Mammary microvascular endothelial cell (primary cell): ENCODE measurements at places on chromosomes 2 and 18. TPM values are rescaled to one million over a fixed set of nuclear protein-coding genes. Genes with fewer than 3 reads are reported as not detected.

KIAA2012 gene
- not detected in 2 replicates for total RNA-seq

MAPRE3 gene
- total RNA-seq: 1.2 and 1.4 TPM in 2 replicates

FHOD3 gene
- 0.05 TPM in 1 of 2 replicates, not detected in the other for total RNA-seq

NOL4 gene
- total RNA-seq: not detected in 2 replicates

PAX3 gene
- not detected in 2 replicates for total RNA-seq

MGAT4A gene
- total RNA-seq: 49.2 and 68.6 TPM in 2 replicates

UXS1 gene
- 29.0 and 47.8 TPM in 2 replicates for total RNA-seq

C1GALT1C1L gene
- not detected in 2 replicates for total RNA-seq

SNED1 gene
- total RNA-seq: 3.8 and 4.3 TPM in 2 replicates

ANKRD62 gene
- total RNA-seq: not detected in 2 replicates

ASXL3 gene
- not detected in 2 replicates for total RNA-seq

CYRIA gene
- total RNA-seq: 7.5 and 10.2 TPM in 2 replicates

PTPRN gene
- total RNA-seq: not detected in 2 replicates

AQP12B gene
- not detected in 2 replicates for total RNA-seq

TTN gene
- 0.79 and 4.7 TPM in 2 replicates for total RNA-seq

RAD51AP2 gene
- not detected in 2 replicates for total RNA-seq

ACVR1C gene
- total RNA-seq: not detected in 2 replicates

ANKRD29 gene
- 1.5 and 2.2 TPM in 2 replicates for total RNA-seq

RNF152 gene
- total RNA-seq: 5.9 TPM in 2 replicates

LRATD1 gene
- total RNA-seq: 2.3 and 3.8 TPM in 2 replicates

ABHD1 gene
- not detected in 2 replicates for total RNA-seq

LYG2 gene
- not detected in 2 replicates for total RNA-seq

MLPH gene
- not detected in 2 replicates for total RNA-seq

SP140L gene
- total RNA-seq: 10.7 and 11.0 TPM in 2 replicates

EPHA4 gene
- 19.7 and 23.3 TPM in 2 replicates for total RNA-seq

ARHGEF4 gene
- under 0.01 TPM in 1 of 2 replicates, not detected in the other for total RNA-seq

CCDC150 gene
- total RNA-seq: 3.3 and 5.6 TPM in 2 replicates

ARHGAP28 gene
- 0.30 and 2.1 TPM in 2 replicates for total RNA-seq

GALNT14 gene
- total RNA-seq: 2.1 and 5.9 TPM in 2 replicates

RAB31 gene
- 24.1 and 27.7 TPM in 2 replicates for total RNA-seq

CRYGC gene
- not detected in 2 replicates for total RNA-seq

MREG gene
- total RNA-seq: 4.8 and 6.7 TPM in 2 replicates

FABP1 gene
- not detected in 2 replicates for total RNA-seq

SLC8A1 gene
- total RNA-seq: 0.13 and 0.34 TPM in 2 replicates

SFTPB gene
- total RNA-seq: not detected in 2 replicates

CAPN14 gene
- not detected in 2 replicates for total RNA-seq

TGFA gene
- total RNA-seq: 3.1 and 4.7 TPM in 2 replicates

ANKRD30BL gene
- total RNA-seq: not detected in 2 replicates

UCN gene
- not detected in 2 replicates for total RNA-seq

FNDC4 gene
- total RNA-seq: 15.9 and 20.3 TPM in 2 replicates

DTNA gene
- 3.4 and 4.9 TPM in 2 replicates for total RNA-seq

COL4A3 gene
- total RNA-seq: not detected in 2 replicates

C1QL2 gene
- not detected in 2 replicates for total RNA-seq

ABCB11 gene
- under 0.01 and 0.05 TPM in 2 replicates for total RNA-seq

LRP2 gene
- total RNA-seq: not detected in 2 replicates

C2orf74 gene
- 10.1 and 10.8 TPM in 2 replicates for total RNA-seq

DYNAP gene
- not detected in 2 replicates for total RNA-seq
